SHP77 treated with DMSO at 0.1 percent for 48 hours (cell line): ENCODE measurements at places on chromosomes 6 and 20.

DNA sequence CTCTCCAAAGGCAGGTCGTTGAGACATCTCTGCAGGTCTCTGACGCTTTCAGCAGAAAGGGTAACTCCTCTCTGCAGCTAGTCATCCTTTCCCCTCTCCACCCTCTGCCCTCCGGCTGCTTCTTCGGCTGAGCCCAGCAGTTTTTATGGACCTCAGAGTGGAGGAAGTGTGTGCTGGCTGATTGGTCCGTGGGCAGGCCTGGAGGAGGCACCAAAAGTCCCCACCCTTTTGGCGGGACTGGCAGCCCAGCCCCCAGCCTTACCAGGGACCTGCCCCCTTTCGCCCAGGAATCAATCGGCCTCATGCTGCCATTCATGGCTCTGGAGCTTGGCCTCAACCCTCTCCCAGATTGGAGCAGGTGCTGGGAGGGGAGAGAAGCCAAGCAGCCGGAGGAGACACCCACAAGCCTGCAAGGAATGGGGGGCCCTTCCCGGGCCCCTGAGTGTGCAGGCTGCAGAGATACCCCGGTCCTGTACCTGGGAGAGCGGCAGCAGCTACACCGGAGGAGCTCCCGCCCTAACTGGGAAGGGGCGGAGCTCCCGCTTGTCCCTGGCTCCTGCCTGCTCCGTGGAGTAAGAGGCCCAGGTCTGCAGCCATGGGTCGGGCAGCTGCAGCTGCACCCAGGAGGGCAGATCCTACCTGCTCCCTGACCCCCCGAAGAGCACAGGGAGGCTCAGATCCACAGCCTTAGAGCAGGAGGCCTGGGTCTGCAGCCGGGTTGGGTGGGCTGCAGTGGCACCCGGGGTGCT is 170.3 kb upstream of the SOX4 start:
- peak; percentile 58 for DNase-seq

DNA sequence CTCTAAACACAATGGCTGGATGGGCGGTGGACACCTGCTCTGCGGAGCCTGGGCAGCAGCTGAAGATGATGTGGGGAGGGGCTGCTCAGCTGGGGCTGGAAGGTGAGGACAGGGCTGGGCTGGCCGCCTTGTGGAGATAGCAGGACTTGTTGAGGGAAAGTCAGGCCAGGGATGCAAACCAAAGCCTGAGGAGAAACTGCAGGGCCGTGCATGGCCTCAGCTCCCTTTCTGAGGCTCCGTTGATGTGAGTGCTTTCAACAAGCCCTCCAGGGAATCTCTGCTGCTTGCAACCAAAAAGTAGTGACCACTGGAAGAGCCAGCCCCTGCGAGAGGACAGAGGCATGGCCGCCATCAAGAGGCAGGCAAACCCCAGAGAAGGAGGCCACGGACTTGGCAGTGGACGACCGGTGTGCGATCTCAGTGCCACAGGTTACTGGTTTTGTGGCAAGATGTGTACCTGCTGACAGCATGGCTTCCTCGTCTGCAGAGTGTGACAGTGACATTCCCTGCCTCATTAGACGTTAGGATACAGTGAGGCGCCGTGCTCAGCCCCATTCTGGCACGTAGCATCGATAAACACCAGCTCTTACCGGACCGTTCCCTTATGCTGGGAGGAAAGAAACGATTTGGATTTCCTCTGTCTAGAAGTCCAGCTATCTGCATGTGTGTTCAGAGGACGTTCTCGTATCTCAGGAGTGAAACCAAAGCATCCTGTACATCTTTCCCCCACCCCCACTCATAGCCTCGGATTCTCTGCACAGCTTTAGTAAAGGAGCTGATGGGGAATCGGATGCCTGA is 37.9 kb downstream of the ERMARD start:
- peak; percentile 35 for DNase-seq

GRCh38 chr6:12369781-12370262 is 79.7 kb downstream of the EDN1 start:
- no peak for DNase-seq

GRCh38 chr20:62021793-62022385 is 43.8 kb downstream of the TAF4 start:
- DNase-seq, result no peak

GRCh38 chr20:25199473-25200260 is 4.2 kb downstream of the ENTPD6 start:
- no peak for DNase-seq

GRCh38 chr6:47157063-47157462 is 114.9 kb upstream of the ADGRF1 start:
- no peak for DNase-seq

DNA sequence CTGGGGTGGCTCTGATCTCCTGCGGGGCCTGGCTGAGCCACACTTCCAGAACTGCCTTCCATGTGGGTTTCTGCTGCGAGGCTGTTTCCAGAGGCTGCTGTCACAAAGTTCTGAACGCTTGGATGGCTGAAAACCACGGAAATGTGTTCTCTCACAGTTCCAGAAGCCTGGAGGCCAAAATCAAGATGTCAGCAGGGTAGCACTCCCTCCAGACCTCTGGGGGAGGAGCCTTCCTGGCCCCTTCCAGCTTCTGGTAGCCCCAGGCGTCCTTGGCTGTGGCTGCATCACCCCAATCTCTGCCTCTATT is 23.7 kb upstream of the BMP7 start:
- no peak for DNase-seq

DNA sequence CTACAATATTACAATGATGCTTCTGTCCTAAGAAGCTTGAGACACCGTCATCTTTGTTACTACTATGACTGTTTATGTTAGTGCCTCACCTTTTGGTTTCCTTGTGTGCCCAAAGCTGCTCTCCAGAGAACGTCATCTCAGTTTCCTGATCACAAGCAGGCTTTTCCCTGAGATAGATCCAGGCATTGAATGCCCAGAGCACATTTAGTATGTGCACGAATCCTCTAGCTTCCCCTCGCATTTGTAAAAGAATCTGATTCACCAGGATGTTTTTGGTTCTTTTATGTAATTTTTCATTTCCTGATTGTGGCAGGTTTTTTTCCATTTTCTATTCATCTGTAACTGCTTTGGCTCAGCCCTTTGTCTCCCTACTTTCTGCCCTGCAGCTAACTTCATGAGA is 100.2 kb upstream of the TMEM181 start:
- no peak for DNase-seq

DNA sequence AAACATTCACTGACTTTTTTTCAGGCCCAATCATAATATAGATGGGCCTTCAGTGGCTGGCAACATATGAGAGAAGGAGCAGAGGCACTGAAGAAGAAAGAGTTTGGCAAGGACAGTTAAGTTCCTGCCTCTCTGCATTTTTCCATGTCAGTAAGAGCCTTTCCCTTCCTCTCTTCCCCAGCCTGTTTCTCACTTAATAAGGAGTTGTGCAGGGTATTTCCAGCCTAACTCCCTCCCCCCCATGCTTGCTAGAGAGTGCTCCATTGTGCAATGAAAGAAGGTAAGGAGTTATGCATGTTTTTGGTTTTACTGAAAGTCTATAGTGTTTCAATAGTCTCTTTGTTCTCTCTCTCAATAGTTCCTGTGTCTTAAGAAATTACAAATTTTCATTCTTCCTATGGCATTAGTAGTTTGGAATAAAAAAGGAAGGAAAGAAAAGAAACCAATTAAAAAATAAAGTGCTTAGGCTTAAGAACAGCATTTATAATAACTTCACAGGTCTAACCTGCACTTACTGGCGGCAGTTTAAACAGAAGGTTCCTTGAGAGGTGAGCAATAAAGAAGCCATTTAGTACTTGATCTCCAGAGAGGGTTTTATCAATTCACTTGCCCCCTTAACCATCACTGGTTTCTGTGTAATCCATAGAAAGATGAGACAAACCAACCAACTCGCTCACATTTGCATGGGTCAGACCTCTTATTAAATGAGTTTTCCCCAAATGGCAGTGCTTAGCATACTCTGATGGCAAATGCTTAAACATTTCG is 251.1 kb downstream of the PTPRT start:
- DNase-seq, result no peak

- DNase-seq, result no peak
These were observed 289.5 kb upstream of the CDYL start for GRCh38 chr6:4486568-4487315.

DNA sequence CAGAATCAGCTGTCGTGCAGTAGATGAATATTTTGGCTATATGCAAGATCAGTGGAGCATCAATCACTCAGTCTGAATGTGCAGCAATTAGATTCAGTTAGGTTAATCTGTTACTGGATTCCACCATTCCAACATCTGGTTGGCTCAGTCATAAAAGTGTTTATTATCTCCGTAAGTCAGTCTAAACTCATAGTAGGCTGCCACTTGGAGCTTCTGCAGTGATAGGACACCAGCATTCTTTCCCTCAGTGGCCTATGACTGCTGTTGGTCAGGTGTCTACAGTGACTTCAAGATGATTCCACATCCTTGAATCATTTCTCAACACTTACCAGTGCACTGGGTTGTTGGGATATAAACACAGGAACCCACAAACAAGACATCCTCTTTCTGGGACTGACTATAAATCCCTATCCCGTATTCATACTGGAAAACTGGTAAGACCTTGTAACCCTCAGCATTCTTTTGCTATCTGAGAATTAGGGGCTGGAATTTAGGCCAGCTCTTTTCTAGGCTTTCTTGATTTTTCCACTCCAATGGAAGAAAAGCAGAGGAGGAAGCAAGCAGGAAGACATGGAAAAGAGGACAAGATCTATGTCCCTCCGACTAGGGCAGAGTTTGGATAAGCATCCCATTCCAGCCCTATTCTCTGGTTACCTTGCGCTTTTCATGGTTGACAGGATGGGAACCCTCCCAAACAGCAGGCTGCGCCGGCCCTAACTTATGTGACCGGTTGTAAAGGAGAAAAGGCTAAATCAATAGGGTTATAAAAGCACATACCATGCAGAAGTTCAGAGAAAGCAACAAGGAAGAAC is 919.6 kb downstream of the KIF16B start:
- DNase-seq, result no peak

GRCh38 chr20:50654904-50655303 is 36.4 kb downstream of the RIPOR3 start:
- no peak for DNase-seq

DNA sequence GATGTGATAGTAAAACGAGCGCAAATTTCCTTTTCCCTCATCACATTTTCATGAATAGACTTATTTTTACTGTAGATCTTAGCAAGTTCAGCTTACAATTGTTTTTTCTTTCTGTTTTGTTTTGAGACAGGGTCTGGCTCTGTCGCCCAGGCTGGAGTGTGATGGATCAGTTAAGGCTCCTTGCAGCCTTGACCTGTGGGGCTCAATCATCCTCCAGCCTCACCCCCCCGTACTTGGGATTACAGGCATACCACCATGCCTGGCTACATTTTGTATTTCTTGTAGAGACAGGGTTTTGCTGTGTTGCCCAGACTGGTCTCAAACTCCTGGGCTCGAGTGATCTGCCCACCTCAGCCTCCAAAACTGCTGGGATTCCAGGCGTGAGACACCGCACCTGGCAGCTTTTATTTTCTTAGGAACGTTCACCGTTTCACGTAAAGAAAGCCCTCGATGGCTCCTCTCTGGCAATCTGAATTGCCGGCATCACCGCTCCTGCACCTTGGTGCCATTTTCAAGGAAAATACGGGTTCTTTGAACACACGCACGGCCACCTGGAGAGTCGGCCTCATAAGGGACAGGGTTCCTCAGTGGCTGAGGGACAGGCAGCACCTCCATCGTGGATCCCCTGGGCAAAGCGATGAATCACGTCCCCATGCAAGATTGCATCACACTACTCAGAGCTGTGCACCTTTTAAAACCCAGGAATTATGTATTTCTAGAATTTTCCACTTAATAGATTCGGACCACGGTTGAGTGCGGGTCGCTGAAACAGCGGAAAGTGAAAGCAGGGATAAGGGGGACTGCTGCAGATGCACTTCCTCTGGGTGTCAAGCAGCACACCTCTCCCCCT is 78.7 kb downstream of the IRF4 start:
- DNase-seq, result no peak

DNA sequence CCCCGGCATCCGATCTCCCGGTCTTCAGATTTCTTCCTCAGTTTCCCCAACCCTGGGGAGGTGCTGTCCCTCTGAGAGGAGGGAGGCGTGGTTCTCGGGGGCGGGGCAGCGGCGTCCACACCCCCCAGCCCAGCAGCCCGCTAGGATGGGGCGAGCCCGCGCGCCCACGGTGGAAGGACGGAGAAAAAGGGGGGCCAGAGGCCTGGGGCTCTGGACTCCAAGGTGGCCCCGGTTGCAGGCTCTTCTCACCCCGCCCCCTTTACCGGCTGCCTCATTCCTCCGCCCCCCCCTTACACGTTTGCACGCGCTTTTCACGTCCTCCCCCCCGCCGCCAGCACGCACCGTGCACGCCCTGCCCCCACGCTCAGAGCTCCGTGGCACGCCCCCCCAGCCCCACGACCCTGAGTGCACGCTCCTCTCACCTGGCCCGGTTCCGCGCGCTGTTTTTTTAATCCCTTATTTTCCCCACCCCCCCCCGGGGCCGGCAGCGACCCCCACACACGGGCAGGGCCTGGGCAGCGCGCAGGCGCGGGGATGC is 402 bp downstream of the ZBTB12 start:
- DNase-seq, result no peak

DNA sequence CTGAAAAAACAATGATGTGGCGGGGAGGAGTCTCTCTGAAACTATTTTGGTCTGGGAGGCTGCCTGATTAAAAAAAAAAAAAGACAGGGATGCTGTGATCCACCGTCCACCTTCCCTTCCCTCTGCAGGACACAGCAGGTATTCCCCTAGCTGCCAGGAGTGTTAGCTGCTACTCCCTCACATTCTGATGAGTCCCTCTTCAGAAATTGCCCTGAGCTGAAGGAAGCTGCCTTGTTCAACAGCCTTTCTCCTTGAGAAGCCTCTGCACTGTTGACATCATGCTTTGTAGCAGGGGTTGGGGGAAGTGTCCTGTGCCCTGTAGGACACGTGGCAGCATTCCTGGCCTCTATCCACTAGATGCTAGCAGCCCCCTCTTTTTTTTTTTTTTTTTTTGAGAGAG is 71.7 kb upstream of the ZMYND8 start:
- no peak for DNase-seq

GRCh38 chr6:134892362-134892761 is 57.5 kb downstream of the ALDH8A1 start:
- no peak for DNase-seq

- DNase-seq, result no peak
These were observed 62.6 kb downstream of the OGFRL1 start for GRCh38 chr6:71351190-71351589.

DNA sequence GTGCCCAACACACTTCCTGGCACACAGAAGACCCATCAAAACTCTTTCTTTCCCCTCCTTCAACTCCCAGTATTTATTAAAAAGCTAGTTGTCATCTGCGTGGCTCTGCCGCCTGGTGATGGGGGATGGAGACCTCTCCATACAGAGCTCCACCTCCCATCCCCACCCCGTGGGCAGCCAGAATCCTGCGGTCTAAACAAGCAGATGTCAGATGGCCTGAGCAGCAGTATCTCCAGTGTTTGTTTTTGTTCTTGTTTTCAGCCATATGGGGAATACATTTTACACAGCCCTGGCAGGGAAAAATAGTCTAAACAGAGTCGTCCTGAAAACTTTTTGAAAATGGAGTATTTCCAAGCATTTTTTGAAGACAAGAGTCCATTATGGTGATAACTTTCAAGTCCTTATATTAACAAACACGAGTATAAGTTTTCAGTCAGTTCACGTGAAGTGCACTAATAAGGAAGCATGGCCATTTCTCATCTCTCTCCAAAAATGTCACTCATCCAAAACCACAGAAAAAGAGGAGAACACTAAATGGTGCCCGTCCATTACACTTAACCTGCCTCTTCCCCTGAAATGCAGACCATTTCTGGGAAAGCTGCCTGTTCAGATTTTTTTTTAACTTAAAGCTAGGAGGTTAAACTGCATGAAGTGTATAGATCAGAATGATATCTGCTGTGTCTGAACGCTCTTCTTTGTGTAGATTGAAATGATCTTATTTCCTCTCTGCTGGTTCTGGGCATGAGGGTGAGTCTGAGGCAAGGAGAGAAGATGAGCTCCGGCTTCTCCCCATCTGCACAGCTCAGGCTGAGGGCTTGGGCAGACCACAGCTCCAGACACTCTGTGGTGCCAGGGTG is 91.0 kb downstream of the TCP11 start:
- DNase-seq, result no peak
